ENCODE measurements at places on chromosomes 13 and 19.

GRCh38 chr19:46299695-46300094 lies 2.9 kb downstream of the HIF3A start:
- no peak for DNase-seq

DNA sequence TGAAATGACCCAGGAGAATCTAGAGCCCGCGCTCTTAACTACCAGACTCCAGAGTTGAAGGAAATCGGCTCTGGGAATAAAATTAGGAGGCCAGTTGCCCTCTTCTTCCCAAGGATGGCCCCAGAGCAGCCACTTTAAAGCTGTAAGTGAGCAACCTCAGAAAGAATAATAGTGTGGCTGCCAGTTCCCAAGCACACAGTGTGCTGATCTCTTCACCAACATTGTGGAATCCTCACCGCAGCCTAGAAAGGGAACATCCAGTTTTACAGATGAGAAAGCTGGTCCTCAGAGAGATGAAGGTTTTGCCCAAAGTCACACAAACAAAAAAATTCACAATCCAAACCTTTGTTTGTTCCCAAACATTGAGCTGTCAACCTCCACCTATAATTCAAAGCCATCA lies 39.6 kb downstream of the HSPH1 start:
- DNase-seq: no peak

- DNase-seq: no peak
Observed at GRCh38 chr13:59542303-59542702, 621.4 kb downstream of the DIAPH3 start.

- peak; percentile 100 for DNase-seq
Observed at GRCh38 chr19:38930776-38931520, at the start of gene MRPS12. Gene MRPS12, plus strand, starts transcription at chr19:38930944. Its CDS starts 351 bp downstream, at chr19:38931295.

DNA sequence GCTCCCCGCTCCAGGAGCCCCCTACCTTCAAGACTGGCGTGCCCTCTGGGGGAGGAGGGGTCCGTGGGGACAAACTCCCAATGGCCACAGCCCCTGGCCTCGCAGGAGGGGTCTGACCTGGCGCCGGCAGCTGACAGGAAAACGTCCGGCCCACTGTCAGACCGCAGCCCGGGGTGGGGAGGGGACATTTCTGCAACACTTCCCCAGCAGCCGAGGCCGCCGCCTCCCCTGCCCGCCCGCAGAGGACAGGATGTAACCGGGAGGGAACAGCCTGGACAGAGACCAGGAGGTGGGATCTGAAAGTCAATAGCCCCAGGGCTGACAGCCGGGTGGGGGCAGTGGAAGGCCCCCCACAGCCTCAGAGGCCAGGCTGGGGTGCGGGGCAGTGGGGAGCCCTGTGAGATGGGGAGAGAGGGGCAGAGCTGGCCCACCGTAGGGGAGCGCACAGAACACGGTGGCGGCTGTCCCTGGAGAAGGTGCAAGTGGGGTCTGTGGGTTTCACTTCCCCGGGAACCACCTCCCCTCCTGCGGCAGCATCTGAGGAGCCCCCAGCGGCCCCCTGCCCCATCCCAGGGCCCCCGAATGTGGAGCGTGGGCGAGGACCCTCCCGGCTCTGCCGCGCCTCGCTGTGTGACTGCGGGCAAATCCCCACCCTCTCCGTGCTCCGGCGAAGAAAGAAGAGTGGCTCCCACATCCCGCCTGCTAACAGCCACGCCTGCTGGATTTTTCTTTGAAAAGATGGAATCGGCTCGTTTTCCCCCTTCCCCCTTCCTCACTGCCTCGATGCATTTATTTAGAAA lies at the start of gene PEAK3:
Gene PEAK3 (minus strand): TSS at position 114 of the 800 bp plus-strand sequence. CDS start 1,244 bp downstream, outside the sequence.
- DNase-seq: no peak

- no peak for DNase-seq
Observed at GRCh38 chr19:50202962-50203280, 501 bp upstream of the MYH14 start.

GRCh38 chr13:38702669-38703068 lies 15.8 kb downstream of the FREM2 start:
- no peak for DNase-seq
